ENCODE measurements at places on chromosomes 4 and X. TPM values are rescaled to one million over a fixed set of nuclear protein-coding genes. Genes with fewer than 3 reads are reported as not detected.

GRCh38 chr4:35925806-35926205 is 318.5 kb downstream of the ARAP2 start:
- DNase-seq = no peak

GRCh38 chrX:134732152-134732551 is 73.9 kb upstream of the PLAC1 start:
- no peak for DNase-seq

GRCh38 chrX:150409486-150409885 is 46.4 kb downstream of the MAMLD1 start:
- no peak for DNase-seq

- no peak for DNase-seq
Observed at GRCh38 chr4:83639849-83640493, 104.1 kb downstream of the GPAT3 start.

GRCh38 chr4:98345838-98346237 is 84.7 kb downstream of the RAP1GDS1 start:
- DNase-seq = no peak

DNA sequence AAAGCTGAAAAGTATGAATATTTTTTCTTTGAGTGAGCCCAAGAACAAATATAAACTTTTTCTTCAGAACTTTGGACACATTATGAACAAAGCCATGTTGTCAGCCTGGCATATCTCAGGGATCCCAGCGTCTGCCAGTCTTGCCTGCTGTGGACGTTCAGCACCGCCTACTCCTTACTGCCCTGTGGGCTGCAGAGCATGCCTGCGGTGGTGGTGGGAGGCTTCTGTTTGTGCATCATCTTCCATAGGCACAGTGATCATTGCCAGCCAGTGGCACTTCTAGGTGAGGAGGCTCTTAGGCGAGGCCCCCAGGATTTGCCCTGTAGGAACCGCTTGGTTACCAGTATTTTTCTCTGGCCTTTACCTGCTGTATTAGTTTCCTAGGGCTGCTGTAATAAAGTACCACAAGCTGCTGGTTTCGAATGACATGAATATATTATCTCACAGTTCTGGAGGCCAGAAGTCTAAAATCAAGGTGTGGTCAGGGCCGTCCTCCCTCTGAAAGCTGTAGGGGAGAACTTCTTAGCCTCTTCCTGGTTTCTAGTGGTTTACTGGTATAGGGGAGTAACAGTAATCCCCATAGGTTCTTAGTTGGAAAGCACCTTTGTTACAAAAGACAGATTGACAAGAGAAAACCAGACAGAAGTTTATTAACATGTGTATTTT is 15.4 kb downstream of the ANXA3 start:
- no peak for DNase-seq

GRCh38 chr4:166091912-166092510 is 219.0 kb downstream of the TLL1 start:
- DNase-seq = no peak

DNA sequence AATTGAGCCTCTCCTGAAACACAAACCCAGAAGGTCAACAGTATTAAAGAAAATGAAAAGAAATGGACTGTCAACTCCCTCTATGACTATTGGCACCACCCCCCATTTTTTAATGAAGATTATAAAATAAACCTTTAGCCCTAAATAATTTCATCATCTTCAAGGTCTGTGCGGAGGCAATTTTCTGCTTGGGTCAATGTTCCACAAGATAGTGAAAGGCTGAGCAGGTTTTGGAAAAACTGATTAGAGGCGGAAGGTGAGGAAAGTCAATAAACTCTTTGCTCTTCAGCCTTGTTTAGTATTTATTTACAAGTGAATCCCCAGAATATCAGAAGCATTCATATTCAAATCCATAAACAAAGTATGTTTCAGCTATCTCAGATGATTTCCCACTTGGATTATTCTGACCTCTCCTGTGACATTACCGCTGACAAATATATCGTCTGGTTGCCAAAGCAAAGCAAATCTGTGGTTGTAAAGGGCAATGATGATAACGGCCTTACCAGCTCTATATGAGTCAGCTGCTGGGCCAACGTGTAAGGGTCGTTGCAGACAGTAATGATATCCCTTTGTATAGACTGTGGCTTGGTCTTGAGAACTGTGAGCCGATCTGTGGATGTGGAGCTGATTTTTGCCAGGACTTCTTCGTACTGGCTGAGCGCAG is 24.0 kb downstream of the RASGEF1B start:
- no peak for DNase-seq

- DNase-seq = no peak
Observed at GRCh38 chrX:43881410-43882293, 598 bp downstream of the MAOB start.

DNA sequence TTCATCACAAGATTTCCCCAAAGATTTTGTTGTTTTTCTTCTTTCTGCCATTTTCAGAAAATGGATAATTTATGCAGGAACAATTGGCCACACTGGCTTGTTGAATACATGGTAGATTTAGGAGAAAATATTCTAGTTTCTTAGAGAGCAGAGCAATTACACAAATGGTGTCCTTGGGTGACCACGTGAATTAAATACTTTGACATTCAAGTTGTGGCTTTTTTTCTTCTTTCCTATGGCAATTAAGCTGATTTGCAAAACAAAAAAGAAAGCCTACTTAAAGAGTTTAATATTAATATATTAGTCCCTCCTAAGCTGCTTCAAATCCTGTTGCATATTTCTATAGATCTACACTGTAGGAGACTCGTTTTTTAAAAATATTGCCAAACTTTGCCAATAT is 133.0 kb upstream of the HTR2C start:
- DNase-seq = no peak

DNA sequence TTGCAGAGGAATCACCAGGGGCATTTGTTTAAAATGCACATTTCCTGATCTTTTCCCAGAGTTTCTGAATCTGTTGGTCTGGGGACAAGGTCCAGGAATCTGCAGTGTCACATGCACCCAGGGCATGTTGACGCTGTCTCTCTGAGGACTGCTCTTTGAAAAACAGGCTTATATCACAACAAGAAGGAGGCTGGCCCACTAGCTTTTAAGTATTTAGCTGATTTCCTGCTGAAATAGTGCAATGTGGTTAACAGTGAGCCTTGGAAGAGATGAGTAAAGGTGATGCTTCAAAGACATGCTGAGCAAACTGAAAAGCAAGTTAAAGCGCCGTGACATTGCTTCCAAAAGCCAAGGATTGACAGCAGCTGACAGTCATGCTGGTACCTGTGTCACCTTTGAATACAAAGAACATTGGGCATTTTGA is 18.6 kb upstream of the SEPSECS start:
- no peak for DNase-seq

Gene FATE1
- total RNA-seq = not detected

Gene TRPC3
- 0.48 TPM for total RNA-seq

Gene PPP1R2C
- not detected for total RNA-seq

Gene MUC7
- total RNA-seq = not detected

Gene FAM9B
- total RNA-seq = not detected

Gene FAT1
- total RNA-seq = 50.3 TPM
